ENCODE measurements at places on chromosomes 13 and 19.

DNA sequence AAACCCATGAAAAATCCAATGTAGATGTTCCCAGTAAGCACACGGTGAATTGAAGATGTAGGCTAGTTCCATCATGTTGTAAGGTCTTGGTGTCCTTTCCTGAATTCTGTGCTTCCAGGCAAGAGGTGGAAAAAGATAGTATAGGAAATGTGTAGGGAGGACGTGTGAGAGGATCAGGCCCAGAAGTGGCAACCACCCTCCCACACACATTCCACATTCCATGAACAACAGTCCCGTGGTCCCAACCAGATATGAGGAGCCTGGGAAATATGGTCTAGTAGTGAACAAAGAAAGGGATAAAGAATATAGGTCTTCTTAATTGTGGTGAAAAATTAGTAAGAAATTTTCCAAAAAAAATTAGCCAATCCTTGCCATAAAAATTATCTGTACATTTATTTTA, 1254.2 kb upstream of the SLC10A2 start:
- peak; percentile 1 for DNase-seq

GRCh38 chr13:44618326-44618725, 42.2 kb upstream of the TSC22D1 start:
- DNase-seq: peak; percentile 30

DNA sequence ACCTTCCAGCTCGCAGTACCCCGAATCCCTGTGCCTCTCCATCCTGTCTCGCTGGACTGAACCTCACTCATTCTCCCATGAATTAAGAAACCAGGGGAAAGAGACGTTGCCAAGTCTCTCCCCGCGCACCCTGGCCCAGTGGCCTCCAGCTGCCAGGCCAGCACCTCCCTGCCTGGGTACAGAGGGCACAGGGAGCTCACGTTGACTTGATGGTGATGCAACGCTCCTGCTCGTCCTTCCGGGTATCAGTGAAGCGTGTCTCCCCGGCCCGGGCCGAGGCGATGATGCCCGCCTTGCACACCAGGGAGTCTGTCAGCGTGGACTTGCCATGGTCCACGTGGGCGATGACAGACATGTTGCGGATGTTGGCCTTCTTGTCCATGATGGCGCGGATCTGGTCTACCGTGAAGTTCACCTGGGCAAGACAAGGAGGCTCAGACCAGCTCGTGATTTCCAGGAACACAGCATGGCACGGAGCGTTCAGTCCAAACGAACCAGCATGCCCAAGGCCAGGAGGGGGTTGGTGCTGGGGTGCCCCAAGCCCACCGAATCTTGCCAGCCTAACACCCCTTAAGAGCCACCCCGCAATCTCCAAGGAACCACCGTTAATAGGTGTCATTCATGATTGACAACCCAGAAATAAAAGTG, 1.2 kb downstream of the EEF2 start:
- DNase-seq: peak; percentile 33

- no peak for DNase-seq
Measured at GRCh38 chr19:3420909-3421619, 54.7 kb downstream of the NFIC start.

DNA sequence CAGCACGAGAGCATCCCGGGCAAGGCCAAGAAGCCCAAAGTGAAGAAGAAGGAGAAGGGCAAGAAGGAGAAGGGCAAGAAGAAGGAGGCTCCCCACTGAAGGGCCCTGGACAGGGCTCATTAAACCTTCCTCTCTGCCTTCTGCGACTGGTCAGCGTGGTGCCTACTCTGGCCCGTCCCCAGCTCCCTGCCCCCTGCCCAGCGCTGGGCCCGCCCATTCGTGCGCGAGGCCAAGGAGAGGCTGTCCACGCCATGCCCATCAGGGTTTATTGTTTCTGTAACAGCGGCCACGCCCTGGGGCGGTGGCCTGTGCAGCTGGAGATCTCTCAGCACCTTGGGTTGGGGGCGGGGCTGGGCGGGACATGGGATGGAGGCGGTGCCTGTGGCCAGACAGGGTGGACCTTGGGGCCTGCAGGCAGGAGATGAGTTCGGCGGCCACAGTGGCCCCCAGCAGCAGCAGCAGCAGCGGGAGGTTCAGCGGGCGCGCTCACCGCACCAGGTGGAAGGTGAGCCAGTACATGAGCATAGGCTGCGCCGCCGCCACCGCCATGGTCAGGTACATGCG, 897 bp downstream of the C19orf33 start:
- DNase-seq: no peak

- no peak for DNase-seq
Measured at GRCh38 chr19:34135054-34135800, 37.1 kb upstream of the LSM14A start.

DNA sequence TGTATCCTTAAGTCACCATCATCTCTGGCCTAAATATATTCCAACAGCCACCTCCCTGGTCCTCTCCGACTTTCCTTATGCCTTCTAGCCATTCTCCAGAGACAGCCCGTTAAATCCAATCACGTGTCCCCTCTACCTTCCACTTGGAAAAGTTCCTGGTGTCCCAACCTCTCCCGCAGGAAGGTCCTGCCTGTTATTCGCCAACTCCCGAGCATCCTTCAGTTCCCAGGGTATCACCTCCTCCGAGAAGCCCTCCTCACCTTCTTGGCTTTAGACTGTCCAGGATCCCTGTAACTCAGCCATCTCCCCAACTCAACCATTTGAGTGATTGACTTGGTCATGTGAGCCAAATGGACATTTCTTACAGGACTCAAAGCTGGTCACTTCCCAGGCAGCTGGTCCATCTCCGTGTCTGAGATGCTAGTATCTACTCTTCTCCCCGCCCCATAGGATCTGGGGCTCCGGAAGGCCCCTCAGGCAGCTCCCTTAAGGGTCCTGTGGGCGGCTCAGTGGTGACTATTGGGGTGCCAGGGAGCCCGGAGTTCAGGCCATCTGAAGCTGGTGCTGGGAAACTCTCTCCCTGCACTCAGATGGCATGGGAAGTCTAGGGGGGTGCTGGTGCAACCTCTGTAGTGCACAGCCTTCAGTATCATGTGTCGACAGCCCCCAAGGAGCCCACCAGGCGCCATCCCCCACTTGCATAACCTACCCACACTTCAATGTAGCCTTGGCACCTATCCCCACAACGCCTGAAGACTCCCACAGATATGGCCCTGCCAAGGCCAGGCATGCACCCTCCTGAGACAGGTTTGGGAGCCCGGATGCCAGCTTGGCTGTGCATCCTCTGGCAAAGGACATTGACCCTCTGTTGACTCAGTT, 27.9 kb upstream of the NANOS3 start:
- DNase-seq: no peak

- DNase-seq: no peak
Measured at GRCh38 chr19:44666852-44667556, 4.3 kb upstream of the CEACAM19 start.

- DNase-seq: no peak
Measured at GRCh38 chr13:111298214-111298975, 22.0 kb upstream of the TEX29 start.

DNA sequence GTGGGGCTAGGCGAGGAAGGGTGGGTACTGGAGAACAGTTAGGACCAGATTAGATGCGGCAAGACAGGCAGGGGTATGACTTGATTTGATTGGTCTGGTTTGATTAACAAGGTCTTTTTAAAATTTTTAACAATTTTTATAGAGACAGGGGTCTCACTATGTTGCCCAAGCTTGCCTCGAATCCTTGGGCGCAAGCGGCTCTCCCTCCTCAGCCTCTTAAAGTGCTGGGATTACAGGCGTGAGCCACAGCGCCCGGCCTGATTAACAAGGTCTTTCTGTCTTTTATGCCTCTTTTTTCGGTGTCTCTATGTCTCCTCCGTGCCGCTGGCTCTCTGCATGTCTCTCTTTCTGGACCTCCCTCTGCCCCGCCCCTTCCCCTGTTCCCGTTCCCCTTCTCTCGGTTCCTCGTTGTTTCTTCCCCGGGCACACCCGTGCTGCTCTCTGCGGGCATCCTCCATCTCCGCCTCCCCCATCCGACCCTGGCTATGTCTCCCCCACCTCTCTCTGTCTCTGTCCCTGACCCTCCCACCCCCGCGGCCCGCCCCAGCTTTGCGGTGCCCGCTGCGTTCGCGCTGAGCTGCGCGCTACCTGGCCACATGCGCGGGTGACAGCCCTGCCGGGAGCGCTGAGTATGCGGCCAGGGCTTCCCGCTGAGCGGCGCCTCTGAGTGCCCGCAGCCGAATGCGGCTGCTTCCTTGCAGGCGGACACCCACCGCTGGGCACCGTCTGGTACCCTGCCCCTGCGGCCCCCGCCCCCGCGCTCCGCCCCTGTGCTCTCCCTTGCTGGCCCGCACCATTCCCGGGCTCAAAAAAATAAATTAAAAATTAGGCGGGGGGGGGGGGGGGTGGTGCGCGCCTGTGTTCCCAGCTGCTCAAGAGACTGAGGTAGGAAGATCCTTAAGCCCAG, 8.1 kb upstream of the SDHAF1 start:
- no peak for DNase-seq

DNA sequence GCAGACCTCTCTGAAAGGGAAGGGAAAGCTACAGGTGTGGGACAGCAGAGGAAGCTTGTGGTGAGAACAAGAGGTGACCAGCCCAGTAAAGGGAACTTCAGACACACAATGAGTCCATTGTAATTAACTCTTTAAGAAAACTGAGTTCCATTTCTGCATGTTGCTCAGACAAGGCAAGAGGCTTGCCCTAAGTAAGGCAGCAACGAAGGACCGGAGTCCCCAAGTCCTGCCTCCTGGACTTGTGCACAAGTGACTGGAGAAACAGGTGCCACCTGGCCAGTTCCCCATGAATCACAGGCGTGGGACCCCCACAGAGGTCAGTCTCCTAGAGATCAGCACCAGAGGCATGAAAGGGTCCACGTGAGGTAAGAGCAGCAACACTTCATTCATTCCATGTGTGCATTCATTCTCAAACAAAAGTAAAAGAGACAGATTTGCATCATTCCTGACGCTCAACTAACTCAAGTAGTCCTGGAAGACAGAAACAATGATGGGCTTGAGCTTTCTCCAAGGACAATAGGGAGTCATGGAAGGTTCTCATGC, 14.7 kb upstream of the SIGLEC6 start:
- no peak for DNase-seq

- DNase-seq: no peak
Measured at GRCh38 chr19:18878858-18879578, 16.9 kb downstream of the CERS1 start.

- DNase-seq: no peak
Measured at GRCh38 chr13:27654059-27654458, 32.4 kb downstream of the POLR1D start.

GRCh38 chr19:4910594-4911281, 1.4 kb downstream of the UHRF1 start:
- peak; percentile 89 for DNase-seq

- no peak for DNase-seq
Measured at GRCh38 chr13:51107996-51108395, 3.1 kb downstream of the C13orf42 start.

GRCh38 chr19:2607712-2608601, 94.5 kb downstream of the GNG7 start:
- DNase-seq: no peak

DNA sequence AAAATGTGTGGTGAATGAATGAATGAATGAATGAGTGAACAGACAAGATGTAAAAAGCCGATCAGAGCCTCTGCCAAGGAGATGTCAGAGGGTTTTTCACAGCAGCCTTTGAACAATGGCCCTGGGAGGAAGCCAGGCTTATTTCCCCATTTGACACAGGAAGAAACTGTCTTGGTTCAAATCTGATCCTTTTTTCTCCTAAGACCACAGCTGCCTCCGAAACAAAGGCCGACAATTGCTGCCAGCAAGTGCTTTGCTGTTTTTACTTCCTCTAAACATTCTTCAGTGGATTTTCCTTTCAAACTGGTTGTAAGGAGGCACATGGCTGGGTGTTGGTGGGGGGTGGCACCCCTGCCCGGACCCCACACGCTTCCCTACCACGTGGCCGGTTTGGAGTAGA, 44.2 kb upstream of the HOMER3 start:
- no peak for DNase-seq

DNA sequence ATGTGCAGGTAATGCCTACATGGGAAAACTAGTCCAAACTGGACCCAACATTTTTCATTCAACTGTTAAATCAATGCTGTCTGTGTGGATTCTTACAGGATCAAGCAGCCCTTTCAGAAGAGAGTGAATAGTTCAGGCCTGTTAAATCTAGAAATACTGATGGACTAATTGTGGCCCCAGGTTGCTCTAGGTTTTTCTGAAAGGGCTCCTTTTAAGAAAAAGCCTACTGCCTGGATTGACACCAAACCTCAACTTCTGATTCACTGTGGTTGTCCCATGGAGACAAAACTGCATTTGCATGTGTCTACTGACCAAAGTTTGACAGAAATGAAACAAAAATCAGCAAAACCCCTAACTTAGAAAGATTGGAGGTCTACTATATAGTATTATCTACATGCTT, 437.0 kb downstream of the KLF12 start:
- DNase-seq: no peak

DNA sequence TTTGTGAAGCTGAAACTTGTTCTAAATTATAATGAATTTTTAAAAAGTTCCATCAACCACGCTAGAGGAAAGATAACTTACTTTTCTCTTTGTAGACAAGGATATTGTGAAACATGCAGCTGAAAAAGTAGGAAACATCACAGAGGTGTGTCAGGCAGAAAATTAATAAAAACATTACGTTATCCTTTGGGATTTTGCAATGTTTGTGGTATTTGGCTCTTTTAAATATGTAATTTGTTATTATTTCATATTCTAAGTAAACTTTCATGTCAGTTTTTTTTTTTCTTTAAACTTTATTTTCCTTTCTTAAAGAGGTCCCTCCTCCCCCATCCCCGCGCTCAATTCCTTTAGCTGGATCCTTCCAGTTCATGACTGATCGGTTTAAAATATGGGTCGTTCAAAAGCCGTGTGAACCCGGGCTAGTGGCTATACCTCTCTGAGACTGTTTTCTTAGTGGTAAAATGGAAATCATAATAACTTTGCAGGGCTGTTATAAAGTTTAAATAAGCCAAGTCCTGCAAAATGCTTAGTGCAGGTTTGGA, 740 bp upstream of the CCDC61 start:
- DNase-seq: peak; percentile 22

GRCh38 chr13:30702006-30702405, 33.3 kb upstream of the ALOX5AP start:
- no peak for DNase-seq

All from fibroblast of upper back skin (primary cell).